ENCODE measurements at places on chromosomes 11 and 22.

- no peak for DNase-seq
Measured at GRCh38 chr11:1206391-1207271, 16.2 kb upstream of the MUC5B start.

GRCh38 chr11:66970371-66970806 lies 4.7 kb upstream of the C11orf86 start:
- DNase-seq = no peak

DNA sequence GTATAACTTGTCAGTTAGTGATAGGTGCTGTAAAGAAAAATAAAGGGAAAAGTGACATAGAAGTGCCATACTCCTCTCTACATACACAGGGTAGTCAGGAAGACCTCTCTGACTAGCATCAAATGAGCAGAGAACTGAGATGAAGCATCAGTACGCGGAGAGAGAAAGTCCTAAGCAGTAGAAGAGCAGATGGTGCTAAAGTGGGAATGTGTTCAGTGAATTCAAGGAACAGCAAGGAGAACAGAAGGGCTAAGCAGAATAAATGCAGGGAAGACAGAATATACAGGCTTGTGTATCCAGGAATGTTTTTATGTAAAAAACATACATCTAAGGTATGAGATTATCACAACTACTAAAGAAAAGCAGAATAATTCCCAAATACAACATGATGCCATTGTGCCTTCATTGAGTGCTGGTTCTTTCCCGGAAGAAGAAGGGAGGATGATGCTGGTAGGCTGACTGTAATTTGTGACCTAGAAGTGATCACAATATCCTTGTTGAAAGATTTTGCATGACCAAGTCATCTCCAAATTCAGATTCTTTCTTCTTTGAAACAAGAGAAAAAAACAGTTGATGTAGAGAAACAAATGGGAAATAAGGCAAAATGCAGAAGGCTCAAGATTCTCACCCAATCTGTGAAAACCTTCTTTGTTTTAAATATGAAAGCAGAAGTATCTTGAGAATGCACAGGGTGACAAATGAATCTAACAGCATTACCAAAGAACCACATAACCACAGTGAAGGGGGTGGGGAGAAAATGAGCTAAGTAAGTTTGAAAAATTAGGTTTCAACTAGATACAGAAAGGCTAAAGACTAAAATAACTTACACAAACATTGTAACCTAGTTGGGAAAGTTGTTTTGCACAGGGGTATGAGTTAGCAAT lies 20.5 kb downstream of the MRE11 start:
- DNase-seq = no peak

- peak; percentile 19 for DNase-seq
Measured at GRCh38 chr11:86176165-86176884, 68.2 kb upstream of the EED start.

GRCh38 chr11:131498631-131499160 lies 128.3 kb downstream of the NTM start:
- no peak for DNase-seq

DNA sequence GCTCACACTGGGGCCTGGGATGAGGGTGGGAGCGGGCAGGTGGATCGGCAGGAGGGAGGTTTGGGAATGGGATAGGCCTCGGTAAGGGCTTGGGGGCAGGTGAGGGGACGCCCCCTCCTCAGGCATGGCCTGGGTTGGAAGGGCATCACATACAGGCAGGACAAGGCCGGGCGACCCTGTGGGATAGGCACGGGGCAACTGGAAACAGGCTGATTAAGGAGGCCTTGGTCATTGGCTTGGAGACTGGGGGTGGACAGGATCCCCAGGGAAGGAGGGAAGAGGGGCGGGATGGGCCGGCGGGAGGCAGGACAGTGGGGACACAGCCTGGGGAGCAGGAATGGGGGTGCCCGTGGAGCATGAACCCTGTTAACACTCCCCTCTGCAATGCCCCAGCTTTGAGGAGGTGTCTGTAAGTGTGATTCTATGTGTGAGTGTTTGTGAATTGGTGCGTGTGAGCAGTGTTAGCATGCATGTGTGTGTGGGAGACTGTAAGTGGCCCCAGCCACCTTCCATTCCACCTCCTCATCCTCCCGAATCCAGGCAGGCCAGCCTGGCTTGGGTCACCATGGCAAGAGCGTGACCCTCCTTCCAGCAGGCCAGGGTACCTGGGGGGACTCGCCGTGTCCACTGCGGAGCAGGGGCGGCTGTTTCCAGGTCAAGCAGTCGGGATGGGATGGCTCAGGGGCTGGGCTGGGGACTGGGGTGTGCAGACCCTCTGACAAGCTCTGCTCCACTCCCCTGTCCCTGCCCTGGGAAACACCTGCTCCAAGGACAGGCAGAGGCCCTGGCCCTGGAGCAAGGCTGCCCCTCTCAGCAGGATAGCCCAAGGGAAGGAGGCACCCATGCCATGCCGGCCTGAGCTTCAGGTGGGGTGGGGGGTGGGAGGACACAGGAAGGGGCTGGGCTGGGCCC lies 3.4 kb upstream of the PIM3 start:
- DNase-seq = no peak

DNA sequence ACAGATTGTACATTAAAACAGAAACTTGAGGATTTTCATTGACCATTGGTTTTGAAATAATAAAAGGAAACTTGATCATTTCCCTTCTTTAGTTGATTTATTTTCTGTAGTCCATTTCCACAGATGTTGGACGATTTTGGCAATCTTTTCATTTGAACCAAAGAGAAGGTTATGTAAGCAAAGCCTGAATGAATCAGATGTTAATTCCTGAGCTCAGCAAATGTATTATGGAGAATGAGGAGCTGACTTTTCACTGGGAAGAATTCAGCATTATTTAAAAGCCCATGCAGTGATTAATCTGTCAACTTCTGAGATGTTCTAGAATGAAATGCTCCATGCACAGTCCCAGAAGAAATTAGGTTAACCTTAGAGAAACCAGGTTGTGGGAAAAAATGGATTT lies 29.0 kb downstream of the ELMOD1 start:
- DNase-seq = no peak

DNA sequence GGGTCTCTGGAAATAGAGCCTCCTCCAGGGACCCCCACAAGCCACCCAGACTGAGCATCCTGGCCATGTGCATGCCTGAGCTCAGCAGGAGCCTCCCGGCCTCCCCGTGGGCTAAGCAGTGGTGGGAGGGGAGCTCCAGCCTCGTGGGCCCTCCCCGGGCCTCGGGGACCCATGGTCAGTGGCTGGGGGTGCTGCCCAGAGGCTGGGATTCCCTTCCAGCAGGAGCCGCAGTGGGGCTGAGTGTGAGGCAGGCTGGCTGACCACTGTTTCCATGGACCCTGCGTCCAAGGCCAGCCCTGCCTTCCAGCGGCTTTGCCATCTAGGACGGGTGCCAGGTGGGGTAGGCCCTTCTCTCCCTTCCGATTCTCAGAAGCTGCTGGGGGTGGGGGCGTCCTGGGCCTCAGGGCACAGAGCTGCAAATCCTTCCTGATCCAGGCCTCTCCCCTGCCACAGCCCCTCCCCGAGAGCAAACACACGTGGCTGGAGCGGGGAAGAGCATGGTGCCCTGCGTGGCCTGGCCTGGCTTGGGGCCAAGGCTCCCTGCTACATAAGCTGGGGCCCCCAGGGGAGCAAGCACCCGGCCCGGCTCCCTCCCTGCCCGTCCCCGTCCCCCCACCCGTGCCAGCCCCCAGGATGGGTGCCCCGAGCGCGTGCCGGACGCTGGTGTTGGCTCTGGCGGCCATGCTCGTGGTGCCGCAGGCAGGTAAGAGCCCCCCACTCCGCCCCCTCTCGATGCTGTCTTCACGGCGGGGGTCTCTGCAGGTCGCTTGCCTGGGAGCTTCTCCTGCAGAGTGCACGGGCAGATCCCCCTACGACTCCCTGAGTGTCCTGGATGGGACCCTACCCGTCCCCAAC lies at the start of gene MUC5B:
Gene MUC5B, plus strand, starts transcription at position 576 of the 855 bp plus-strand sequence. Its CDS starts 58 bp downstream, at position 634.
- DNase-seq = no peak

DNA sequence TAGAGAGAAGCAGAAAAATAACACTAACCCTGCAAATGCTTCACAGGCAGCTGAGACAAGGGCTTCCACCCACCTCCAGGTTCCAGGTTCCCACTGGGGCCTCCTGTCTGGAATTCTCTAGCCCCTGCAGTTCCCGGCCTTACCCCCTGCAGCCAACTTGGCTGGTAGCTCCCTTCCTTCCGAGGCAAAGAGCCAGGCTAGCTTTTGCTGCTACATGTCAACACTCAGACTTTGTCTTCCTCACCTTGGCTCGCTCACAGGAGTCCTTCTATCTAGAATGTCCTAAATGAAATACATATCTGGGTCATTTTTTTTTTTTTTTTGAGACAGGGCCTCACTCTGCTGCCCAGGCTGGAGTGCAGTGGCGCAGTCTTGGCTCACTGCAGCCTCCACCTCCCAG lies 9.9 kb upstream of the TTLL1 start:
- DNase-seq = no peak

DNA sequence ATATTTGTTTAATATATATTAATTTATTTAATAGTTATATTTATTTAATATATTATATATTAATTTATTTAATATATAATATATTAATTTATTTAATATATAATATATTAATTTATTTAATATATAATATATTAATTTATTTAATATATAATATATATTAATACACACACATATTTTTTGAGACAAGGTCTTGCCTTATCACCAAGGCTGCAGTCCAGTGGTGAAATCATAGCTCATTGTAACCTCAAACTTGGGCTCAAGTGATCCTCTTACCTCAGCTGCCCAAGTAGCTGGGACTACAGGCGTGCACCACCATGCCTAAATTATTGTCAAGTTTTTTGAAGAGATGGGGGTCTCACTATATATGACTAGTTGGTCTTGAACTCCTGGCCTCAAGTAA lies 51.4 kb upstream of the DDI1 start:
- DNase-seq = no peak

GRCh38 chr22:46187862-46188261 lies 37.5 kb downstream of the PPARA start:
- DNase-seq = no peak

DNA sequence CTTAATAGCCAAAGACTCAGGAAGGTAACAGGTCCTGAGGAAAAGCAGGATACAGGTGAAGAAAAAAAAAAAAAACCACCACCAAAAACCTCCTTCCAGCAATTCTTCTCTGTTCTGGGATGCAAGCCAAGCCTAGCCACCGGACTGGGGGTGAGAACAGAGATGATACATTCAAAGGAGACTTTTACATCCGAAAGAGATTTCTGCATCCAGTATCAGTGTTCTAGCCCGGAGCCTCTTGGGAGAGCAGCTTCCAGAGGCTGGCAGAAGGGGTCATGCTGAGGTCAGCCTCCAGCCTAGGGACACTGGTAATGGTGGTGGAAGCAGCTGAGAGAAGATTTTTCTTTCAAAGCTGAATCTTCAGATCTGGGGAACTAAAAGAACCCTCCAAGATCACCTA lies 76.2 kb downstream of the KCNC1 start:
- DNase-seq = no peak

- DNase-seq = no peak
Measured at GRCh38 chr11:106986673-106987072, 31.6 kb downstream of the GUCY1A2 start.

DNA sequence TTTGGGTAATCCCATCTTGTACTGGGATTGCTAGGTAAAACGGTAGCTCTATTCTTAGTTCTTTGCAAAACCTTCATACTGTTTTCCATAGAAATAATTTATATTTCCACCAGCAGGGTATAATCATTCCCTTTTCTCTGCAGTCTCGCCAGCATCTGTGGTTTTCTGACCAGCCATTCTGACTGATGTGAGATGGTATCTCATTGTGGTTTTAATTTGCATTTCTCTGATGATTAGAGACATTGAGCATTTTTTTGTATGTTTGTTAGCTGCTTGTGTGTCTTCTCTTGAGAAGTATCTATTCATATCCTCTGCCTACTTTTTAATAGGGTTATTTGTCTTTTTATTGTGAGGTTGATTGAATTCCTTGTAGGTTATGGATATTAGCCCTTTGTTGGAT lies 220.9 kb downstream of the PGR start:
- DNase-seq = no peak

- DNase-seq = no peak
Measured at GRCh38 chr11:114165326-114166230, 106.1 kb downstream of the ZBTB16 start.

DNA sequence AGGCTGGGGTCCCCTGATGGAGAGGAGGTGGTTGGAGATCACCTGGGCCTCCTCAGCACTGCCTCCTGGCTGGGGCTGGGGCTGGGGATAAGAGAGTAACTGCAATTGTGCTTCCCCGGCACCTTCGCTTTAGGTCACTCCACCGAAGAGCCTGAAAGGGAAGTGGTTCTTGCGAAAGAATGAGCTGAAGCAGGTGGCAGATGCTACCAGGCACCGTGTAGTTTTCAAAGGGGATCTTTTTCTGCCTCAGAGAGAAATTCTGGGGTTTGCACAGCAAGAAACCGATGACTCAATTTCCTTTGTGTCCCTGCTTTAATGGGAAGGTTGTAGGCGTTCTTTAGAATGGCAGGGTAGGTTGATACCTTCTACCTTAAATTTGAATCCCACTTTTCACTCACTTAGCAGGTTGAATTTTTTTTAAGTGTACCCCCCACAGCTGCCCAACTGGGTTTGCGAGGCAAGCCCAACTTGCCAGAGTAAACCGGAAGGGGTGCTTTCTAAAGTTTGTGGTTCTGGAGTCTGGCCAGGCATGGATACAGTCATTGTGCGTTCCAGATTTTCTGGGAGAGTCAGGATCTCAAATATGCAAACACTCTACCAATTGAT lies 5.3 kb downstream of the CD44 start:
- no peak for DNase-seq
